Lower lobe of right lung (tissue), 2 donors: ENCODE measurements at places on chromosomes 3 and 15. TPM values are rescaled to one million over a fixed set of nuclear protein-coding genes. Genes with fewer than 3 reads are reported as not detected.

GRCh38 chr3:64008487-64009351 lies 14.6 kb downstream of the PSMD6 start:
- DNase-seq, result no peak

DNA sequence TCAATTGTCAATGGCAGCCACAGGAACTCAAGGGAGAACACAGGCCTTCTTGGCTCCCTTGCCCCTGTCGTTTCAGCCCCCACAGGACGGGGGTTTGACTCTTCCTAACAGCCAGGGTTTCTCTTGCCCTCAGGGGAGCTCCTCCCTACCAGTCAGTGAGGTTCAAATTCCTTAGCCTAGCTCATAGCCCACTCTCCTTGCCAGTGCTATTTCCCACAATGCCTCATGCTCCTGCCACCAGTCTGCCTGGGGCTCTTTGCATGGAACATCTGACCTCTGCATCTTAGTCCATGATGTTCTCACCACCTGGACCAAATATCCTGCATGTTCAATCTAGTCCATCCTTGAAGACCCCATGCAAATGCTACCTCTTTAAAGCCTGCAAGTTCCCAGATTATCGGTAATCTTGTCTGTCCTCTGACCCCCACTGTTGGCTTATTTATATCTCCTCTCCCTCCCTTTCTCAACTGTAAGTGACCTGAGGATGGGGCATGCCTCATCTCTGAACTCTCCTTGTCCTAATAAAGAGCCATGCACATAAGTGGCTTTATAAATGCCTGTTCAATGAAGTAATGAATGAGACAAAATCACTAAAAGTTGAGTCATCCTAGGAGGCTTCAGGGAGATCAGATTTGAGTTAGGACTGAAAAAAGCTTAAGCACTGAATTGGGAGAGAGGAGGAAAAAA lies 78.0 kb downstream of the MYO1E start:
- DNase-seq, result no peak

GRCh38 chr3:65344444-65344843 lies 656.6 kb upstream of the ADAMTS9 start:
- DNase-seq, result no peak

DNA sequence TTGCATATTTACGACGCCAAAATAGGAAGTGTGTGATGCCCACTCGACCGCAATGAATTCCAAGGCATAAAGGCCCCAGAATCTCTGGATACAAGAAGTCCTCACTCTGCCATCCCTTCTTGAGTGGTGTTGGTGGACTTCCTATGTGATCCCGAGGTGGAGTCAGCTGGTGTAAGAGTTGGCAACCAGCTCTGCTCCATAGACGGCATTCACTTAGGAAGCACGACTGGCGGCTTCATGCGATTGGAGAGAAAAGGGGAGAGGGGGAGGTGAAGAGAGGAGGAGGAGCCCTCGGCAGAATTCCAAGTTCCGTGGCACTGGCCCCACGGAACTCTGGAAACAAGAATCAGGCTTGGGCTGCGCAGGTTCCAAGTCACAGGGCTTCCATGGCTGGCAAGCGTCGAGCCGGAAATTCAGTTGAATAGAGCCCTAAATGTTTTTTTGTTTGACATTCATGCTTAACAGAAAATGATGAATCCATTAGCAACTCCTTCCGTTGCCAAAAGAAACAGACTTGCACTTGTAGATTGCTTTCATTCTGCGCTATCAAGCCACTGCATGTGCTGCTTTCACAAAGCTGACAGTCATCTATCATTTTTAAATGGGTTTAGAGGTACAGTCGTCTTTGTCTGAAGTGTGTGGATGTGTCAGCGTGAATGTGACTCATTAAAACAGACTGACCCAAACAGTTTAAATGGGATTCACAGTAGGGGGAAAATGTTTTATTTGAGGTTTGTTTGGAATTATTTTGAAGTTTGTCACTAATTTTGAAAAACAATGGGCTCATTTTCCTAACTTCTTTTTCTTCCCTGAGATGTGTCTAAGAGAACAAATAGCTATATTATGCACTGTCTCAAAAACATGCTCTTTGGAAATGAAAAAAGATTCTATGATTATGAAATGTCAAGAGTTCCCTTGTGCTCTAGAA lies 428.3 kb upstream of the ATP11B start:
- DNase-seq, result no peak

DNA sequence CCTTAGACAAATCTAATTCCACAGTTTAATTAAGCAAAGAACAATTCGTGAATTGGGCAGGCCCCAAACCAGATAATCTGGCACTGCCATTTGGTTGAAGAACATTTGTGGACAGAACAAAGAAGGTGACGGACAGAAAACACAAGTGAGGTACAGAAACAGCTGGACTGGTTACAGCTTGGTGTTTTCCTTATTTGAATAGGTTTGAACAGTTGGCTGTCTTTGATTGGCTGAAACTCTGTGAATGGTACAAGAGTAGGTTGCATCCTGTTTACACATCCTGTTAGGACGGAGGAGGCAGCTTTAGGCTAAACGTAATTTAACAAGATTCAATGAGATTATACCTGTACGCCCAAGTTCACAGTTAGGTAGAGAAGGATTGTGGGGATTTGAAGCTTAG lies 114.4 kb downstream of the LPP start:
- DNase-seq, result no peak

GRCh38 chr3:133776794-133777438 lies 28.7 kb upstream of the SRPRB start:
- no peak for DNase-seq

DNA sequence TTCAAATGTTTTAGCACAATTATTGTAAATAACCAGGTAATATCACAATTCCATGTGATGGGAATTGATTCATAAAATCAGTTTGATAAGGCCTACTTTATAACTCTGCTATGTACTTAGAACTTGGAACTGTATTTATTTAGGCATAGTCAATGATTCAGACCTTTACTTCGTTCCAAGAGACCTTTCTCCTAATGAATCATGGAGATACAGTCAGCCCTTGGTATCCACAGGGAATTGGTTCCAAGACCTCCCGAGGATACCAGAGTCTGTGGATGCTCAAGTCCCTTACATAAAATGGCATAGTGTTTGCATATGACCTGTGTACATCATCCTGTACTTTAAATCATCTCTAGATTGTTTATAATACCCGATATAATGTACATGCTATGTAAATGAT lies 60.8 kb upstream of the UMPS start:
- DNase-seq, result no peak

DNA sequence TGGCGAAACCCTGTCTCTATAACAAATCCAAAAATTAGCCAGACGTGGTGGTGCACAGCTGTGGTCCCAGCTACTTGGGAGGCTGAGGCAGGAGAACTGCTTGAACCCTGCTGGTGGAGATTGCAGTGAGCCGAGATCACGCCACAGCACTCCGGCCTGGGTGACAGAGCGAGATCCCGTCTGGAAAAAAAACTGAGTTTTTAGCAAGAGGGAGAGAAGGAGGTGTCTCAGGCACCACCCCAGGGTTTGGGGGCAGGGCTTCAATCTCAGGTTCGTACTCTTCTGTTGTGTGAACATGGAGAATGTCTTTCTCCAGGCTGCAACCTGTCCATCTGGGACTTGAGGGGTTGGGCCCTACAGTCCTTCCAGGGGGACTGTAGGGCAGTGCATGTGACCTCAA lies 2.7 kb downstream of the CHRNA3 start:
- no peak for DNase-seq

GRCh38 chr3:73719861-73720260 lies 95.1 kb upstream of the PDZRN3 start:
- no peak for DNase-seq

GRCh38 chr15:74208496-74208895 lies 5.9 kb upstream of the STRA6 start:
- DNase-seq, result no peak

GRCh38 chr3:187983484-187984124 lies 170.4 kb upstream of the LPP start:
- DNase-seq, result no peak

- DNase-seq, result no peak
Observed at GRCh38 chr15:37199545-37199944, 99.2 kb upstream of the MEIS2 start.

DNA sequence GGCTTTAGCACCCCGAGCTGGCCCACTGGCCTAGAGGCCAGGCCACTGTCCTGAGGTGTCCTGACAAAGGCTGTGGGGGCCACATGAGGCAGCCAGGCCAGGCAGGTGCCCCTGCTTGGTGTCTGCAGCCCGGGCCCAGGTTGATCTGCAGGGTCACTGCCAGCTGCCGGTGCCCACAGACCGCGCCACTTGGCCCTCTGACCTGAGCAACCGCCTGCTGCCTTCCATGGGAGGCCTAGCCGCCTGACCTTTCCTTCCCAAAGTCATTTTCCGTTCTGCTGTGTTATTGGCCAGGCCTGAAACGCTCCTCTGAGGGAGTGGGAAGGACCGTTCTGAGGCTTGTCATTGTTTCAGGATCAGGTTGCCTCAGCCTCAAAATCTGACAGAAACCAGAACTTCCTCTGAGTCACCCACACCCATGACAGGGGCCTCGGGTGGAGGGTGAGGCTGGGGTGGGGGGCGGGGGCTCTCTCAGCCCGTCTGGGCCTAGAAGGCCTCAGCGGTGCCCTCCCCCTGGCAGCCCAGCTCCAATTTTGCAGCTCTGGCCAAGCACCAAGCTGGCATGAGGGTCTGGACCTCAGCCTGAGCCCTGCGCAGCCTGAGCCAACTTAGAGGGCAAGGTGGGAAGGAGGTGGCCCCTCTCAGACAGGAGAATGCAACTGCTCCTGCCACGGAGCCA lies 140.7 kb upstream of the MEF2A start:
- no peak for DNase-seq

DNA sequence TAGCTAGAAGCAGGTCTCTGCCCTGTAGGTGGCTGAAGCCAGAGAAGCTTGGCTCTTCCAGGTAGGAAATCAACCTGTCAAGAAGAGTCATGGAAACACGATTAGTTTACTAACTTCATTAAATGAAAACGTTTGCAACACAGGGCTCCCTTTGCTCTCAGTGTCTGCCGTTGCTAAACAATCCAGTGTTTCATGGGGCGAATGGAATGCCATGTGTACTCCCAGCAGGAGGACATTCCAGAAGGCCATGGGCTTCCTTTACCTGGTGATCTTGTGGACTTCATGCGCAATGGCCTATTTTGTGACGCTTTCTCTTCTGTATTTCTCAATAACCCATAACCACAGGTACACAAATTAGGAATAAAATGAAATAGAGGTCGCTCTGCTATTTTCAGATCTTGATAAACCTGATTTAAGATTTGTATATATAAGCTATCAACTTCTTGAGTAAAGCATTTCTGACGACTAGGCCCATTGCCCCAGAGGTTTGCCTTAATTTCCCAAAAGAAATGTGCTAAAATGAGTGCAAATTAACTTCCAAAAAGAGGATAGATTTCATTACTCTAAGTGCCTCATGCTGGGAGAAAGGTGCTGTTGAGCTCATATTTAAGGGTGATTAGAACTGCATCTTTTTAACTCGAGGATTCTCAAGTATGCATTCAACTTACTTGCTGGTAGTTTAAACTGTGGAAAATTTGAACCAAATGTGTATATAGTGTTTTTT lies 171.0 kb downstream of the EPHA3 start:
- no peak for DNase-seq

DNA sequence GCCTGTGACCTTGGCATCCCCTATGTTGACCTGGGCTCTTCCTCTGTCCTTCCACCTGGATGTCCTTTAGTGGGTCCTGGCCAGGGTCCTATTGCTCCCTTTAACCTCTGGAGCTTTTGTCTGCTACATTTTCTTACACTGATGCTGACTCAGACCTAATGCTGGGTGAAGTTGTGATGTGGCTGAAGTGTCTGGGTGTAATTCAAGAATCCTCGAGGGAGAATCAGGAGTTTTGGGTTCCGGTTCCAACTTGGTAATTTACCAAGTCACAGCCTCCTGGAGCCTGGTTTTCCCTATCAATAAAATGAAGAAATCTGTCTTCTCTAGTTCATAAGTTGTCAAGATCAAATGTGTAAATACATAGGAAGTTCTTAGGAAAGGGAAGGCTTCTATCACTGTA lies 25.6 kb downstream of the CEP19 start:
- DNase-seq, result no peak

- DNase-seq, result no peak
Observed at GRCh38 chr3:72675243-72675642, 173.0 kb downstream of the SHQ1 start.

GRCh38 chr3:158330870-158331269 lies 221.0 kb downstream of the RSRC1 start:
- no peak for DNase-seq

- DNase-seq, result no peak
Observed at GRCh38 chr15:73391128-73391872, 22.5 kb upstream of the HCN4 start.

Gene PRKAR2A
- total RNA-seq, result 45.5 TPM

Gene PAQR9
- total RNA-seq, result not detected

Gene FLNB
- total RNA-seq, result 83.3 TPM

Gene UROC1
- not detected for total RNA-seq

Gene CCDC39
- 2.2 TPM for total RNA-seq

Gene CAMKV
- not detected for total RNA-seq

Gene EOGT
- 35.7 TPM for total RNA-seq

Gene PLA2G4D
- not detected for total RNA-seq
